GDM1 (cell line): ENCODE measurements at places on chromosomes 13 and 19.

GRCh38 chr13:25280396-25280795 lies 6.9 kb downstream of the MTMR6 start:
- no peak for DNase-seq

DNA sequence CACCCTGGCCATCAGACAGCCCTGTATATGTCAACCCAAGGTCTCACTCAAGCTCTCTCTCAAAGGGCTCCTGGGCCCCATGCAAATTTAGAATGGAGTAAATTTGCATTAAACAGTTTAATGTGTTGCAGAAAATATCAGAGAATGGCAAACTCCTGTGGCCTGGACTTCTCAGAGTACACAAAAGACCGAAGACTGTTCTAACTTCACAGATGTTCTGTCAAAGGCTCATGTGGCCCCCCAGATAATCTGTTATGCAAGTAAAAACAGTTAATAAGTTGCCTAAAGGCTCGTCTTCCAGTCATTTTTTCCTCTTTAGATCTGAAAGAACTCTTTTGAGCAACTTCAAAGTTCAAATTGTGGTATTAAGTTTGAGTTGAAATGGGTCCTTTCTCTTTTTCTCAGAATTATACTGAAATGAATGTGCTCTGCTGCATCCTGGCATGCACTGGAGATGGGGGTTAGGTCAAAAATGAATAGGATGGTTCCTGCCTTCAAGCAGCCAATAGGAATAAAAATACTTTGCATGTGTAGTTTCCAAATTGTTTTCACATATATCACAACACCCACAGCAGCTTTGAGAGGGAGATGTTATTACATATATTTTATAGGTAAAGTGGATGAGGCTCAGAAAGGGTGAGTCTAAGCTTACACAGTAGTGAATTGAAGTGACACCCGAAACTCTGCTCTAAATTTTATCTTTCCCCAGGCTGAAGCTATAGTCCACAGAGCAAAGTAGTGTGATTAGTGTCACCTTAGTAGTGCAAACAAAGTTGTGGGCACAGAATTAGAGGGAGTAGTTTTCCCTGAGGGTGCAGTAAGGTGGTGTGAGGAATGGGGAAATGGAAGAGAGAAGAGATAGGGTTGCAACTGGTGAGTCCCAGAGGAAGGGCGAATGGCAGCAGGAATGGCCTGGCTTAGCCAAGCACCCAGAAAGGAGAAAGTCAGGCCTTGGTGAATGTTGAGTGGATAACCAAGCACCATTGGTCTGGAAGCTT lies 205.0 kb upstream of the RFC3 start:
- no peak for DNase-seq

- no peak for DNase-seq
These were observed 117.7 kb upstream of the KLF12 start for GRCh38 chr13:74251778-74252519.

- DNase-seq = no peak
These were observed 3.2 kb downstream of the CCNP start for GRCh38 chr19:40223135-40223822.

- no peak for DNase-seq
These were observed 27.4 kb downstream of the UBAC2 start for GRCh38 chr13:99227909-99228688.

GRCh38 chr19:54275951-54276350 lies 5.0 kb downstream of the LILRB2 start:
- DNase-seq = no peak

- no peak for DNase-seq
These were observed 49.5 kb downstream of the RFX2 start for GRCh38 chr19:6060600-6061375.

DNA sequence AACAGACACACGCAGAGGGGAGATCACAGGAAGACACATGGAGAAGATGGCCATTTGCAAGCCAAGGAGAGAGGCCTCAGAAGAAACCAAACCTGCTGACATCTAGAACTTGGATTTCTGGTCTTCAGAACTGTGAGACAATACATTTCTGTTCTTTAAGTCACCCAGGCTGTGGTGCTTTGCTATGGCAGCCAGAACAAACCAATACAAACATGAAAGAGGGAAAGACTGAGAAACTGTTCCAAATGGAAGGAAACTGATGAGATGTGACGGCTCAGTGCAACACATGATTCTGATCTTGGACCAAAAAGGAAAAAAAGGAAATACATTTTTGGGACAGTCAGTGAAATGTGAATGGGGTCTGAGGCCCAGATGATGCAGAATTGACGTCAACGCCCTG lies 30.2 kb upstream of the SACS start:
- no peak for DNase-seq

DNA sequence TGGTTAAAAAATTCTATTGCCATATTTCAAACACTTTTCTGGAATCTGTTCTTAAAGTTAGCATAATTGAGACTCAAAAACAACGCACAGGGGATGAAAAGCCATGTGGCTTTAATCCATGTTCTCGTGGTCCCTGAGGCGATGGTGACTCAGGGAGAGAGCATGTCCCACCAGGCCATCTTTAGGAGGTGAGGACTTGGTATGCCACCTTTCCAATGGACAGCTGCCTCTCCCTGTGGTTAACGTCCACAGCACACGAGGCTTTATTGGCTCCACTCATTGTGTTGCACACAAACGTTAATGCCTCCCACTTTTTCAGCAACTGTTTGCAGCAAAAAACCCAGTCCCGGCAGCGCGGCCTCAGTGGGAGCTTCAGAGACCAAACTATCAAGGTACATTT lies 51.4 kb downstream of the EFNB2 start:
- no peak for DNase-seq

- no peak for DNase-seq
These were observed 120.7 kb upstream of the SPATA13 start for GRCh38 chr13:24039621-24040475.

DNA sequence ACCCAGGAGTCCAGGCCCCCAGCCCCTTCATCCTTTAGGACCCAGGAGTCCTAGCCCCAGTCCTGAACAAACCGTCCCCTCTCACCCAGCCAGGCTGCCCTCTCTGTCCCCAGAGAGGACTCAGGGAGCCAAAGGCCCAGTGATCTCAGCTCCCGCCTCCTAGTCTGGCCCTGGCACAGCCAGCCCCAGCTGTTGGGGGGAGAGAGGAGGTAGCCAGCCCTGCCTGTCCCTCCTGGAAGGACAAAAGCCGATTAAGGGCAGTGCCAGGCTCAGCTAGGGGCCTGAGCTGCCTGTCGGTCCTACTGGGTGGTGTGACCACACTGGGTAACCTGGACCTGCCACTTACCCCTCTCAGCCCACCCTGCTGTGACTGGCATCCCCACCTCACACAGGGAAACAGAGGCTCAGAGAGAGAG lies 14.5 kb downstream of the LIPE start:
- DNase-seq = no peak

DNA sequence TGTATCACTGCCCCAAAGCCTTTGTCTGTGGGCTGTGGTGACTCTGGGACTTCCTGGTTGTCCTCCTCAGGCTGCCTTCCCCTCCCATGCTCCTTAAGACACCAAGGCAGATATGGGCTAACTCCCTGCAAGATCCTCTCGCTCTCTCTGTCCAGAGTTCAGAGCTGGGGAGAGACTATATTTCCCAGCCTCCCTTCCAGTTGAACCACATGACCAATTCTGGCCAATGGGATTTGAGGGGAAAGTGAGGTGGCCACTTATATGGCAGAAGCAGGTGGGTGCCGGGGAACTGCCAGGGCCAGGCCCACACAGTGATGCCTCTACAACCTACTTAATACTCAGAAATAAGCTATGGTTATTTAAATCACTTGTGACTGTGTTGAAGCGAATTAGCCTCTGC lies 16.2 kb upstream of the ANGPTL8 start:
- no peak for DNase-seq
